ENCODE measurements at places on chromosomes 4 and X. TPM values are rescaled to one million over a fixed set of nuclear protein-coding genes. Genes with fewer than 3 reads are reported as not detected.

TMEM31 gene
- not detected for total RNA-seq

MAP9 gene
- total RNA-seq, result 6.4 TPM

SHROOM2 gene
- 3.9 TPM for total RNA-seq

PDGFRA gene
- total RNA-seq, result 32.5 TPM

MSX1 gene
- total RNA-seq, result 0.53 TPM

DNA sequence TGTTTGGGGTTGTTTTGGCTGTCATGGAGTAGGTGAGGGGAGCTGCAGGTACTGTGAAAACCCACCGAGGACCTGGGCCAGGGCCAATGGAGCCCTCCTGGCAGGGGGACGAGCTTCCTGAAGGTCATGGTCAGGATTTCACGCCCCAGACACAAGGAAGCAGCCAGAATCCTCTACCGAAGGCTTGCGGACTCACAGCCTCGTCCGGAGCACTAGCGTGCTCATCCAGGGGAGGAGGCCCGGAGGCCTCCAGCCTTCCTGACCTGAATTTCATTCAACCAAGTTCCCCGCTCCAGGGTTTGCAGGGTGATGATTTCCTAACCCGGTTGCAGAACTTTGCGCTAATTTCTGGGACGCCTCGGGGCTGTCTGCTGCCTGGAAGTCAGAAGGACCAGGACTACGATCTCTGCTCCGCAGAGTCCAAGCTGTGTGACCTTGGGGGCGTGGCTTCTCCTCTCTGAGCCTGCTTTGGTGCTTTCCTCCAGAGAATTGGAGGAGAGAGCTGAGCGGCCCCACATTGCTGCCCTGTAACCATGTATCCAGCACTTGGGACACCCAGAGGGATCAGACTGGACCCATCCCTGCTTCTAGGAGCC is 56.2 kb upstream of the ADRA2C start:
- DNase-seq, result no peak

DNA sequence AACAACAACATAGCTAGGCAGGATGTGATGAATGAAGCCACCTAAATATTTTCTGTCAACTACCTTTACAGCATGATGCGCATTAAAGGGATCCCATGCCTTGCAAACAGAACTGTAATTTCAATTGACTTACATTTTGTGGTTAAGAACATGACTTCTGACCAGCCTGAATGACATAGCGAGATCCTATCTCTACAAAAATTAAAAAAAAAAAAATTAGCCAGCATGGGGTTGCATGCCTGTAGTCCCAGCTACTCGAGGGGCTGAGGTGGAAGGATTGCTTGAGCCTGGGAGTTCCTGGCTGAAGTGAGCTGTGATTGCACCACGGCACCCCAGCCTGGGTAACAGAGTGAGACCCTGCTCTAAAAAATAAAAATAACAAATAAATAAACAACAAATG is 680.6 kb downstream of the IQCM start:
- DNase-seq, result no peak

DNA sequence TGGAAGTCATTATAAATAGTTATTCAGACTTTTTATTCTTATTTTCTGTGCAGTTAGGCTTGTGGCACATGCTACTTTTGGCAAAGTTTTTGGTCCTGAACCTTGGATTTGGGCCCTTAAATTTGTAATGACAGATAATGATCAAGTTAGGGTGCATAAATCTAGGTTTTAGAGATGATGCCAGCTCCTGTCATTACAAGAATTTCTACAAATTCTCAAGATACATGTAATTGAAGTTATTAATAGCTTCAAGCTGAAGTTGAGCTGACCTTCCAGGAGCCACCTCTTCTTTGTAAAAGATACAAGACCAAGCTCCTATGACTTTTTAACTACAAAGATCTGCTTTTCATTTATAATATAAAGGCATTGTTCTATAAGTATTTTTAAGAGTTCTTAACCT is 255.6 kb upstream of the UGT8 start:
- no peak for DNase-seq

GRCh38 chrX:29948653-29949052 is 266.7 kb upstream of the MAGEB2 start:
- no peak for DNase-seq

DNA sequence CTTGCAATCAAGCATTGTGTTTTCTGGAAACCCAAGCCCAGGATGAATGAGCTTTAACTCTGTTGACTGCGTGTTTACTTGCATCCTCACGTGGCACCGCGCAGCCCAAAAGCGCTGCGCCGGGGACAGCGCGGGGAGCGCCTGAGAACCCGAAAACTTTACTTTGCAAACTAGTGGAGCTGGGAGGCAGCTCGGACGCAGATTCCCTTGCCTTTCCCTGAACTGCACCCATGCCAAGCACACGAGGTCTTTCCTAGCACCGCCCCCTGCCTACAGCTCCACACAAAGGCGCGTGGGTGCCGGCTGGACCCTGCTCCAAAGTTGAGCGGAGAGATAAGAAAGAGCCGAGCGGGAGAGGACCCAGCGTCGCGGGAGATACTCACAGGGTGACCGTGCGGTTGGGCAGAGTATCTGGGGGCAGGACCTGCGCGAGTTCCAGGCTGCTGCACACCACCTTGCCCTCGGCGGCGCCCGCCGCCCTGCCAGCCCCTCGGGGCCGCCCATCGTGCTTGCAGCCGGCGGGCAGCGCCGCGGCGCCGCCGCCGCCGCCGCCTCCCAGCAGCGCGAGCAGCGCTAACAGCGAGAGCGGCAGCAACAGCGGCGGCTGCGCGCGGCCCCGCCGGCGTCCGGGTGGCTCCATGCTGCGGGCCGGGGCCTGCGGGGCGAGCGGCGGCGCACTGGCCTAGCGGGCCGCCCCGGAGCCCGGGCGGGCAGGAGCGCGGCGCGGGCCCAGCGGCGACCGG is 550 bp downstream of the ADGRA3 start:
- DNase-seq, result peak; percentile 78

- DNase-seq, result peak; percentile 73
Measured at GRCh38 chr4:112523764-112524505, 8.0 kb upstream of the NEUROG2 start.

DNA sequence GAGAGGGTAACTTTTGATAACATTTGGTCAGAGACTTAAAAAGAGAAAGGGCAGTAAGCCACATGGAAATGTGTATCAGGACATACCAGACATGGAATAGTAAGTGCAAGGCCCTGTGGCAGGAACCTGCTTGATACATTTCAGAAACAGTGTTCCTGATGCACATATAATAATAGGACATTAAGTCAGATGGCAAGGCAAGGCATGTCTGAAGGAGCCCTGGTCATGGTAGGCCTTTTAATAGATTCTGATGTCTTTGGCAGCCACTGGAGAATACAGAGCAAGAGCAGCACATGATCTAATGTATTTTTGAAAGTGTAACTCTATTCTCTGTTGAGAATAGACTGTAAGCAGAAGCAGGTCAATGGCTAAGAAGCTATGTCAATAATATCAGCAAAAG is 279.7 kb downstream of the CAMK2D start:
- DNase-seq, result no peak

DNA sequence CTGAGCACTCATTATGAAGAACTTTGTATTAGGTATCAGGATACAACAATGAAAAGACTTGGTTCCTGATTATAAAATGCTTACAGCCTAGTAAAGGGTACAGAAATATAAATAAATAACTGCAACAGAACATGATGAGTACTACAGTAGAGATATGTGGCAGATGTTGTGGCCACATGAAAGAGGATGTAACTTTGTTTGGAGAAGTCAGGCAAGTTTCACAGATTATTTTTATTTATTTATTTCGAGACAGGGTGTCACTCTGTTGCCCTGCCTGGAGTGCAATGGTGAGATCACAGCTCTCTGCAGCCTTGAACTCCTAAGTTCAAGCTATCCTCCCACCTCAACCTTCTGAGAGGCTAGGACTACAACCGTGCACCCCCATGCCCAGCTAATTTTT is 15.8 kb upstream of the UBE2K start:
- no peak for DNase-seq

DNA sequence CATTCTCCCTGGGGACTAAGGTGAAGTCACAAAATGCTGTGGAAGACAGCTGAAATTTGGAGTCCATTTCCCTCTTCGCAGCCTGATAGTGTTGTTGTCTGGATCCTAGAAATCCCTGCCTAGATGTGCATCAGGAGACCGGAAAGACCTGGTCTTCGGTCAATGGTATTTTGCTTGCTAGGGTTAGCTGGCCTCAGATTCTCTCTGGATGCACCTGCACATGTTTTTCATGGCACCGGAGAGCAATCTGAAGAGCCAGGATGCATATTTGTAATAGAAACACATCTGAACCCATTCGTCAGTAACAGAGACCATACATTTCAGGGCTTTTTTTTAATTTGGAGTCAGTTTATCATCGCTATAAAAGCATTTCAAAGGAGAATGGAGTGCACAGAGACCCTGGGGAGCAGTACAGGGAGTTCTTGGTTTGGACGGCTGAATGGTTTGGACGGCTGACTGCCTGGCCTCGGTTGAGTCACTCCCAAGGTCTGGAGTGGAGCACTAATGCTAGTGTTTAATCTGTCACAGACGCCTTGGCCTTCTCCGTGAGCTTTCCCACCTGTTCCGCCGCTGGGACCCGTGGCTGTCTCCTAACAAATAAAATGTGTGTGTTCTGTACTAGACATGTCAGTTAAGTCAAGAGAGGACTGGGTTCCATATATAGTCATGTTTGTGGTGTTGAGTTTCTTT is 7.5 kb upstream of the PDLIM3 start:
- DNase-seq, result peak; percentile 50

GRCh38 chr4:146104541-146104940 is 71.0 kb upstream of the LSM6 start:
- DNase-seq, result no peak

DNA sequence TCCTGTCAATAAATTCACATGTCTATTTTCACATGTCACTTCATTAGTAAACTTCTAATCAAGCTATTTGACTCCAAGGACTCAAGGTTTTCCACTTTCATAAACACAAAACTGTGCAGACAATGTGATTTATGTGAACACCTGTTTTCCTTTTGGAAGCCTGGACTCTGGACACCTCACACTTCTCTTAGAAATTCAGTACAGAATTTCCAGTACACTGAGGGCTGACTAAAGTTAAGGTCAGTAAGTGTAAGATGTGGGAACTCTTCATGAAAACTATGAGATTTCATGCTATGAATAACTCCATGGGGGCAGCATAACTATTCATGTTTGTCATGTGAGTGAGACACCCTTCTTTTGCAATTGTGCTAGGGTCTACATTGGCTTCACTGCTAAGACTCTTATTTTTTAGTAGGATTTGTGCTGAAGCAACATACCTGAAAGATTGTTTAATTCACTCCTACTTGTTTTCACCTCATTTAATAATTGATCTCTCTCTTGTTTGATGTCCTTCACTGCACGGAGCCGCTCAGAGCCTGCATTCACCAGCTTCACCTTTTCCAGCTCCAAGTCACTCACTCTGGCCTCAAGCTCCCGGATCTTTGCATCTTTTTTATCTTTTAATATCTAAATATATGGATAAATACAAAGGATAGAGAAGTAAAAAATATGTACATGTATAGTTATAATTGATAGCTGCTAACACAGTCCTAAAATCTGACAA is 55.3 kb downstream of the STBD1 start:
- DNase-seq, result no peak

DNA sequence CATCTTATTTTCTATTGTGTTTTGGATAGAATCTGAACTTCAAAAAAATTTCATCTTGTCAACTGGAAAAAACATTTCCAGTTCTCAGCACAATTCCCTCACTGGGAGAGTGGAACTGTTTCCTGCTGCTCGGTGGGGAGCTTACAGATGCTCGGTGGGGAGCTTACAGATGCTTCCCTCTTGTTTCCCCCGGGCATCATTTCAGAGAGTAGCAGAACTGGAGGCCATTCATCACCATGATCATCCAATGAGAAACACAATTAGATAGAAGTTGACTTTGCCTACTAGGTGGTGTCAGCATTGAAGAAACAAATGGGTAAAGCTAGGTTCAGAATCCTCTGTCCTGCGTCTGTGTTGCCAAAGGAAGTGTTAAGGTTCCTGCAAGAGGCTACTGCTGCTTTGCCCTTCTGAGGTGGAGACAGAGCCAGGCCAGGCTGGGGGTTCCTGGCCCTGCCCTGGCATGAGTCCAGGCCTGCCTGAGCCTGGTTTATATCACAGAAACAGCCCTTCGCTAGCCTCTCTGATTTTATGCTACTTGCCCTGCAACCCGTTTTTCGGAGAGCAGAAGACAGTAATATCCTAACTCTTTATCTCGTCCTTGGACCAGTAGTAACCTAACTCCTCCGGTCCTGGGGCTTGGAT is 70.6 kb downstream of the TAPT1 start:
- DNase-seq, result no peak

DNA sequence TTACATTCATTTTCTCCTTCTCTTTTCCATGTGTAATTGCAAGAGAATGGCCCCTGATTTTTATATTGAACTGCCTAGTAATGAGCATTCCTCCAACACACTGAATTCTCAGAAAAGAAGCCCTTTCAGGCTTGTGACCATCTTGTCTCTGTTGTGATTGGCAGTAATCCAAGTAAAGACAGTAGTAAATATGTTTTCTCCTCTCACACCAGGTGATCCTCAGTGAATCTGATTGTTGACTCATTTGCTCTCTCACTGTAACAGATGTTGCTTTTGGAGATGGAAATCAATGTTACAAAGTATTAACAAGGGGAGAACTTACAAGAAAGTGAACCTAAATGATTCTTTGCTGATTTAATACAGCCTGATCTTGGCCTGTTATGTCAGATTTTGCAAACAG is 271.0 kb downstream of the AFF2 start:
- DNase-seq, result no peak

GRCh38 chr4:10006601-10007435 is 14.5 kb downstream of the SLC2A9 start:
- DNase-seq, result peak; percentile 90

DNA sequence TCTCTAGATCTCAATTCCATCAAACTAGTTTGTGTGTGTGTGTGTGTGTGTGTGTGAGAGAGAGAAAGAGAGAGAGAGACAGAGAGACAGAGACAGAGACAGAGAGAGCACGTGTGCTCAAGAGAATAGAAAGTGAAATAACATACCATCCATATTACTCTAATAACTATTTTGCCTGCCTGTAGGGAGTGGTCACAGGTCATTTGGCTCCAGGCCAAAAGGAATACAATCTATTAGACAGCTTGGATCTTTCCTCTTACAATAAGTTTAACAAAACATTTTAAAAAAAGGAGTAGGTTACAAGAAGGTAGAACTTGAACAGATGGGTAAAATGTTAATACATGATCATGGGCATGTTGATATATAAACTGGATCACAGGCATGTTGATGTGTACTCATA is 76.2 kb downstream of the COL4A6 start:
- DNase-seq, result no peak

DNA sequence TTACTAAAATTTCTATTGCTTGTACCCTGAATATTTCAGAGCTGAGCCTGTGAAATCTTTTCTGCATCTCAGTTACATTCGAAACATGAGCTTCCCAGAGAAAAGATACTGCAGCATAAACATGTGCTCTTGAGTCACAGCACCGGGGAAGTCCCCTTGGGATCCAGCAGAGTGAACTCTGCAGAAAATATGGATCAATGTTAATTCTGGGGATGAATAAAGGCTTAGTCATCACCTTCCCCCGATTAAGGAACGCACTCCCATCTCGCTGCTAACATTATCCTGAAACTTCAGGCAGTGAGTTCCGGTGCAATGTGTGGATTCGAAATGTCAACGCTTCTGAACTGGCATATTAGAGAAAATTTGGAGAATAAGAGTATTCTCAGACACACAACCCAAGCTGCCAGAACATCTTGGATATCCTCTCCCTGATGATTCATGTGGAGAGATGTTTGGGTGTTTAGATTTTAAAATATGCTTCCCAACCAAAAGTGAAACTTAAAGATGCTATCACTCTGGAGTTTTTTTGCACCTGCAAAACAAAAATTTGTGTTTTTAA is 90.8 kb downstream of the IRF2 start:
- DNase-seq, result peak; percentile 53

- no peak for DNase-seq
Measured at GRCh38 chr4:73421708-73422457, 14.1 kb upstream of the AFP start.

- DNase-seq, result no peak
Measured at GRCh38 chr4:181793096-181793495, 450.1 kb upstream of the TENM3 start.

All from colonic mucosa (tissue), 4 donors.